Omental fat pad (tissue), 4 donors: ENCODE measurements at places on chromosomes 4 and X. TPM values are rescaled to one million over a fixed set of nuclear protein-coding genes. Genes with fewer than 3 reads are reported as not detected.

Gene GEMIN8
- total RNA-seq, result 24.3 TPM

Gene RNF212
- total RNA-seq, result 4.5 TPM

Gene CT45A1
- not detected for total RNA-seq

Gene GASK1B
- total RNA-seq, result 94.2 TPM

Gene RASGEF1B
- total RNA-seq, result 56.7 TPM

Gene VCX
- not detected for total RNA-seq

Gene NUP62CL
- 0.84 TPM for total RNA-seq

GRCh38 chr4:183118585-183118984 is 19.5 kb downstream of the WWC2 start:
- no peak for DNase-seq

DNA sequence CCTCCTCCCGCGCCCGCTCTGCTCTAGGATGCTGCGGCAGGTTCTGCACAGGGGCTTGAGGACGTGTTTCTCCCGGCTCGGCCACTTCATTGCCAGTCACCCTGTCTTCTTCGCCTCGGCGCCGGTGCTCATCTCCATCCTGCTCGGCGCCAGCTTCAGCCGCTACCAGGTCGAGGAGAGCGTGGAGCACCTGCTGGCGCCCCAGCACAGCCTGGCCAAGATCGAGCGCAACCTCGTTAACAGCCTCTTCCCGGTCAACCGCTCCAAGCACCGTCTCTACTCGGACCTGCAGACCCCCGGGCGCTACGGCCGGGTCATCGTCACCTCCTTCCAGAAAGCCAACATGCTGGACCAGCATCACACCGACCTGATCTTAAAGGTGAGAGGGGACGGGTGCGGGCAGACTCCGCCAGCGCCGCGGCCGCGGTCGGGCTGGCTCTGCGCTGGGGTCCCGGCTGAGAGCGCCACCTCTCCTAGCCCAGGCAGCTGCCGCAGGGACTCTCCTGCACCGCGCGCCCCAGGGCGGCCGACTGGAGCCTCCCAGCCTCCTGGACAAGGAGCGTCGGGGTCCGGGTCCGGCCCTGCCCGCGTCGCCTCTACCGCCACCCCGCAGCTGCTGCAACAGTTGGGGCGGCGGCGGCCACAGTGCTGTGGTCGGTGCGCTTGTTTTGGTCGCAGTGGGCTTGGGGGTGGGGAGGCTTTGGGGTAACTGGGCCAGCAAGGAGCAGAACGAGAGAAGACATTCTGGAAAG is at the start of gene PTCHD1:
TSS of gene PTCHD1 (plus strand) at position 2 of the 752 bp plus-strand sequence. CDS start at position 29, 27 bp downstream.
- no peak for DNase-seq

- DNase-seq, result no peak
Measured at GRCh38 chr4:58602731-58603359, 1492.7 kb upstream of the IGFBP7 start.

- no peak for DNase-seq
Measured at GRCh38 chr4:108793415-108793814, 30.6 kb upstream of the ETNPPL start.

DNA sequence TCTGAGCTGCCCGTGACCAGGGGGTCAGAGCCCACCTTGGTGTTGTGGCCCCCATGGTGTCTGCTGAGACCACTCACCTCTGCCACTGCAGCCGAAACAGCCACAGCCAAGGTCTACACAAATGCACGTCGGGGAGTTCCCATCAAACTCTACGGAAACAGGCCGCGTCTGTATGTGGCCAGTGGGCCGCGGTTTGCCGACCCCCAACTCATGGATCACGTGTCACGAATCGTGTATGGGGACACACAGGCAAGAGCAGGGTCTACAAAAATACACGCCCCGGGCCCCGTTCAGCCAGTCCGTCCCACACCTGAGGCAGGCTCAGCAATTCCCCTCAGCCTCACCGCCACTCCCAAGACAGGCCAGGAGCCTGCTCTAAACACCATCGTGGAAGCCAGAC is 53.8 kb downstream of the FAM53A start:
- no peak for DNase-seq

DNA sequence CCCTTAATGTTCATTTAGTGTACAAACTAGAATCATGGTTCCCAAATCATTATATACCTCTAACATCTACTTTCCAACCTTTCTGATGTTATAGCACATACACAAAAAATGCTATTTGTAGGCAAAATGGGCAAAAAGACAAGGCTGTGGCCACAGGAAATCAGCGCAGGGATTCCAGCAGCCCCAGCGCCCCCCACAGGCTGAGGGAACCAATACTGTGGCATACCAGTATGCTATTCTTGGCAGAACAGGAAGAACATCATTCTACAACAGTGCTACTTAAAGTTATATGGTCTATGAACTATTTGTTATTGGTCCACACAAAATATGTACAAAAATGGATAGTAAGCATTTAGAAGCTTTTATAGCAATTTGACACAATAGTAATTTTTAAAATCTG is 25.3 kb downstream of the STEEP1 start:
- no peak for DNase-seq

DNA sequence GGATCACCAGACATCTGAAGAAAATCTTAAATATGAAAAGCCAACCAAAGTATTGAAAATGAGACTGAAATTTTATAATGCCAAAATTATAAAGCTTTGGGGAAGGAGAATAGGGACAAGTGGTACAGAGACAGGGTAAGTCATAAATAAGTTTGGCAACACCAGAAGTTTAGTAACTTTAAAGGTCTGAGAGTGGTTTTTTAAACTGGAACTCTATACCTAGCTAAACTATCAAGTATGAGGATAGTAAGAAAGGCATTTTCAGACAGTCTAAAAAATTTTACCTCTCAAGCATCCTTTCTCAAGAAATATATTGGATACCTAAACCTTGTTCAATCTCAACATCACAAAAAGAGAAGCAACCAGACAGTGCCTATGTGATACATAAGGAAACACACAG is 92.4 kb downstream of the ANKRD17 start:
- no peak for DNase-seq

- no peak for DNase-seq
Measured at GRCh38 chrX:9396930-9397329, 67.9 kb upstream of the TBL1X start.

DNA sequence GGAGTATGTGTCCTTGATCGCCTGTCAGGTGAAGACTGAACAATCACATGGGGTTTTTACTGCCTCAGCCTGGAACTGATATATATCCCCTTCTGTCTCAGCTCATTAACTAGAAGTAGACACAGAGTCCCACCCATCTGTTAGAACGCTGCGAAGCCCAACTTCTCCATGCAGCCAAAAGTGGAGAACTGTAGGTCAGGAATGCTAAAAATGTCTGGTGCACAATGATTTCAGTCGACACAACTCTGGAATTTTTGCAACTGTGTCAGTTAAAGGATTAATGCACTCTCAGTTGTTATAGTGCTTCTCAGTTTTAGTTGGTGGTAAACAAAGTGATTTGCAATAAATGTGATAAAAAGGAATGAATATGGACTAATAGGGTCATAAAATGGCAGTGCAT is 287.2 kb downstream of the INPP4B start:
- no peak for DNase-seq

- no peak for DNase-seq
Measured at GRCh38 chr4:150080337-150080736, 2.1 kb downstream of the DCLK2 start.

DNA sequence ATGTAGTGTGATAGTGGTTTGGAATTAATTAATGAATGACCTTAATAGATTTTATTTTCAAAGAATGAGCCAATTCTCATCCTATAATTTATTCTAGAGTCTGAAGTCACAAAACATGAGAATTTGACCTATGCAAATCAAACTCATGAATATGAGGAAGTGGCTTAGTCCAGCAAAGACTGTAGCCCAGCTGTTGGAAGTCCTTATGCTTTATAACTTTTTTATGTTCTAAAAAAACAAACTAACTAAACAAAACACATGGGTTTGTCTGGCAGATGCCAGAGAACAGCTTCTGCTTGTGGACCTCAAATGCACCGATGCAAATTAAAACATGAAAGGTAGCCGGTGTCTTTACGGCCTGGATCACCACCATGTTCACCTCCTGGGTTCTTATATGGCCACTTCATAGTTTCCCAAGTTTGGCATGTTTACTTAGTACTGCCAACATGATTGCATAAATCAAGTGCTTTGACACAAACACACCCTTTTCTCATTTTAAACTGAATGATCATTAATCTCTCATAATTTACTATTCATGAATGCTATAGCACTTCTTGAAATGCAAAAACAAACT is 277.4 kb downstream of the PAPSS1 start:
- DNase-seq, result no peak

DNA sequence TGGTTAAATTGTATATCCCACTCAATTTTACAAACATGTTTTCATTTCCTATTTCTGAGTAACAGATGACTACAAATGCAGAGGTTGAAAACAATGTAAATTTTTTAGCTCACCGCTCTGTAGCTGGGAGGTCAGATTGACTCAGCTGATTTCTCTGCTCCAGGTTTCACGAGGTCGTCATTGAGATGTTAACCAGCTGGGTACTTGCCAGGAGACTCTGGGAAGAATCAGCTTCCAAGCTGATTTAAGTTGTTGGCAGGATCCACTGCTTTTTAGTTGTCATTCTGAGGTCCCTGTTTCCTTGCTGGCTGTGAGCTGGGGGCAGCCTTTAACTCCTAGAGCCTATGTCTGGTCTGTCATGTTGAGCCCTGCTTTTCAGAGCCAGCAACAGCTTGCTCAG is 864.3 kb upstream of the AGA start:
- DNase-seq, result no peak

DNA sequence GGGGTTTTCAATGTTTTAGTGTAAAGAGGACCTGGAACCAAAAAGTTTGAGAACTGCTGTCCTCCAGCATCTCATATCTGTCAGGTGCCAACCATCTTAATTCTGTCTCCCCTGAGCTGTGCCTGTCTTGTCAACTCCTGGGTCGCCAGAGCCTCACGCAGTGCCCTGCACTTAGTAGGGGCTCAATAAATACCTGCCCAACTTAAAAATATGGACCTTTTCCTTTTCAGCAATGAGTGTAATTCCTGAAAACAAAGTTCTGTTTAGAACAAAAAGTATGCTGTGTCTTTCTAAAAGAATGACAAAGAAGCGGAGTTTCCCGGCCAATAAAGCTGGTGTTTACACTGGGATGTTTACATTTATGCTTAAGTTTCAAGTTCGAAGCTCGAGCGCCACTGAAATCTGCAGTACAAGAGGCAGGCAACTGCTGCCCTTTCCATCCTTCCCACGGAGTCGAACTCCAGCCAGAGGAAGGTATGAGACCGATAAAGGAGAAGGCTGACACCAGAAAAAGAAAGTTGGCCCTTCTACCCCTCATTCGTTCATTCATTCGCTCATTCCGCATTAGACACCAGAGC is 1.1 kb upstream of the HTATSF1 start:
- no peak for DNase-seq

DNA sequence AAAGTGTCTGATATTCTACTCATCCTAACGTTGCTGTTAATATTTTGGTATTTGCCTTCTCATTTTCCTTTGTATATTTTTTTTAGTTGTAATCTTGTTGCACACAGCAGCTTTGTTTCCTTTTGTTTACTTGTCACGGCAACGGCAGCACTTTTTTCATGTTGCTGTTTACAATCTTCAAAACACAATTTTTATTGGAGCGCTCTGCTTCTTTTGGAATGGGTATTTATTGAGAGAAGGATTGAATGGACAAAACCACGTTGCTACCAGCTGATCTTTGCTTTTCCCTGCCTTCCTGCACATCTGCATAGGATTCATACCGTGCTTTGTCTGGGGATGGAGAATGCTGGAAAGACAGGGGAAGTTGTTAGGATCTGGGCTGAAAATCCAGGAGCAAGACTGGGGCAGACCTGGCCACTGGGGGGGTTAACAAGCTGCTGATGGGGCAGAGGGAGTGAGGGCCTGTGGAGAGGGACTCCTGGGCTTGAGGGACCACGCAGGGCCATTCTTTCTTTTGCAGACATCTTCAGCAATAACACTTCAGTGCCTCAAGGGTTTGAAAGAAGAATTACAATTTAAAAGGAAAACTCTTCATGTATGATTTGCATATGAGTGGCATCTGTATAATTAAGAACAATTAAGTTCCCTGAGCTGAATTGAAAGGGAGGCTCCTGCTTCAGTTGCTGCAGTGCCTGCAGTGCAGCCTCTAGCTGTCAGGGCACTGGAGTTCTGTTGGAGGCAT is 69.8 kb downstream of the TMEM131L start:
- no peak for DNase-seq

DNA sequence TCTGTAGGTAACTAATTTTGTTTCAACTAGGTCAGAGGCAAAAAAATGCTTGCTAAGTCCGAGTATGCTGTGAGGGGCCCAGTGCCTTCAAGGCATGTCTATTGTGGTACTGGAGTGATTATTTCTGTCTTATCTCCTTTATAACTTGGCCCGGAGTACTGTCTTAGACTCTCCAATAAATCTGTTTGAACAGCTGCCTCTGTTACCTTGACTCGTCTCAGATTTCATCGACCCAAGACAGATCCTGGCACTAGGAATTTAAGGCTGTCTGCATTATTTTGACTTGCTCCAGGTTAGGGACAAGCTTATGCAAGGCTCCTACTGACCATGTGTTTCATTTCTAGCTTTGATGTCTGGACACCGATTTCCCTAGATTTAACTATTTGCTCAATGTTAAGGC is 41.1 kb upstream of the NKAP start:
- DNase-seq, result no peak

GRCh38 chr4:148944136-148944838 is 502.1 kb upstream of the NR3C2 start:
- no peak for DNase-seq

DNA sequence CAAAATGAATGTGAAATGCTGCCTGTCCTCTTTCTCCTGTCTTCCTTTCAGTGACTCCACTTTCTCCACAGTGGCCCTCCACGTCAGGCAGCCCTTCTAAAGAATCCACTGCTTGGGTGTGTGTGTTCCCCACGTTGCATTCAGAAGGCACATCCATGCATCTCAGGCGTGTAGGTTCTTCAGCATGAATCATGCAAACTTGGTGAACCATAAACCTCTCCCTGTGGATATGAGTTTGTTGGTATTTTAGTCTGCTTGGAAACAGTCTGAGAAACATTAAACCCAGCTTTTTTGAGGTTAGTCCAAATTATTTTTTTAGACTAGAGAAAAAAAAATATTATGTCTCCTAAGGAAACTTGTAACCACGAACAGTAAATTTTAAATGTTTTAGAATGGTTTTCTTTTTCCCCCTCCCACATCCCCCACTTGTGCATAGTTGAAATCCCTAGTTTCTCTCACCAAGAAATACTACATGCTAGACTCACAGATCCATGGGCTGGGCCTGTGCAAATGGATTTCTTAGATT is 251.6 kb downstream of the CBR4 start:
- DNase-seq, result no peak

GRCh38 chr4:13701937-13702446 is 74.5 kb upstream of the BOD1L1 start:
- no peak for DNase-seq

DNA sequence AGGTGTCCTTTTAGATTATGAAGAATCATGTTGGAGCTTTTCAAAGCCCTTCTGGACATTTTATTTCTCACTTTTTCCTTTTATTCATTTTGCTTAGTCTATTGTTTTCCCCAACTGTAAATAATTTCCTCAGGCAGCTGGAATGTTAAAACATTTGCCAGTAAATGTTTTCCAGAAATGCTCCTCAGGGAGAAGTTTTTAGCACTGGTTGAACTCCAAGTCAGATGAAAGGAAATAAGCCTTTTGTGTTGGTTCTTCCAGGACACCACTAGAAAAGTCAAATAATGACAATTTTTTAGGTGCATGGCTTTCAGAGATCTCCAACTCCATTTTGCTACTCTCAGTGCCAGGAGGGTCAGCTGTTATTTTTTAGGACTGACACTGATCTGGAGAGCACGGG is 127.9 kb downstream of the IL13RA2 start:
- DNase-seq, result no peak

- no peak for DNase-seq
Measured at GRCh38 chr4:11271263-11271662, 157.4 kb downstream of the HS3ST1 start.
